M059J (cell line): ENCODE measurements at places on chromosomes 3 and 15.
A peak's percentile ranks its signal among the peaks of the same experiment; 100 is the strongest.

DNA sequence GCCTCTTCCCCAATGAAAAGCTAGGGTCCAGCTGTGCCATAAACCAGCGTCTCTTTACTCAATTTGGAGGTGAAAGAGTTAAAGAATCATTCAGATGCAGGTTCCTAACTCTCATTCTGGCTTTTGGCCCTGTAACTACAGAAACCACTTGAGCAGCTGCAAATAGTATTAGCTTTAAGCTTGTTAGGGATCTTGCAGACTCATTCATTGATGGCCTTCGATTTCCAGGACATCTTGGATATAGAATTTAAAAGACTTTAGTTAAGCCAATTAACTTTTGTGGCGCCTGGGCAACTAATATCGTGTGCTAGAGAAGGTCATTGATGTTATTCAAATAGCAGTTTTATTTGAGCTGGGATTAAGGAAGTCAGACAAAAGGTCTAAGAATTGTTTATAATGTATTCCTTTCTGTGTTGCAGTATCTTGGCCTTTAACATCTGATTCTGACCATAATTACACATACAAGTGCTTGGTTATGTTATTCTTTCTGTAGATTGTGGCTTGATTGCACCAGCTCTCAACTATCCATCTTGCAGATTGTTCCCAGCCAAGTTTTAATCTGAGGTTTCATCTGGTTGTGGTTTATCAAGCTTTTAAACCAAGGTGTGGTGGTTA lies 185.3 kb downstream of the CACNA2D3 start:
- DNase-seq: peak; percentile 21

DNA sequence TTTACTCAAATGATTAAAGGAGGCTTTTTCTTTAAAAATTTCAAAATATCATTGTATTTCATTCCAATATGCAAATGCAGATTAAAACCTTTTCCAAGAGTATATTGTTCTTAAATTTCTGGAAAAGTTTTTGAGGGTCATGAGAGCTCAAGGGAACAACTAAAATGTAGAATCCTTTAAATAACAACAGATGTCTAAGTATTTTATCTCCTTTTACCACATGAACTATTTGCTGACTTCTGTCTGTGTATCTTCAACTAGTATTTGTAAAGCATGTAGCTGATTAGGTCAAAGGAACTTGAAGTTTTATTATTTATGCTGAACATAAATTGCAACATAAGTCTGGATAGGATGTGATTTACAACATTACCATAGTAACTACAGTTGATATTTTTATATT lies 402.6 kb downstream of the CNTN6 start:
- DNase-seq: no peak

GRCh38 chr3:61715886-61716527 lies 154.6 kb downstream of the PTPRG start:
- no peak for DNase-seq

DNA sequence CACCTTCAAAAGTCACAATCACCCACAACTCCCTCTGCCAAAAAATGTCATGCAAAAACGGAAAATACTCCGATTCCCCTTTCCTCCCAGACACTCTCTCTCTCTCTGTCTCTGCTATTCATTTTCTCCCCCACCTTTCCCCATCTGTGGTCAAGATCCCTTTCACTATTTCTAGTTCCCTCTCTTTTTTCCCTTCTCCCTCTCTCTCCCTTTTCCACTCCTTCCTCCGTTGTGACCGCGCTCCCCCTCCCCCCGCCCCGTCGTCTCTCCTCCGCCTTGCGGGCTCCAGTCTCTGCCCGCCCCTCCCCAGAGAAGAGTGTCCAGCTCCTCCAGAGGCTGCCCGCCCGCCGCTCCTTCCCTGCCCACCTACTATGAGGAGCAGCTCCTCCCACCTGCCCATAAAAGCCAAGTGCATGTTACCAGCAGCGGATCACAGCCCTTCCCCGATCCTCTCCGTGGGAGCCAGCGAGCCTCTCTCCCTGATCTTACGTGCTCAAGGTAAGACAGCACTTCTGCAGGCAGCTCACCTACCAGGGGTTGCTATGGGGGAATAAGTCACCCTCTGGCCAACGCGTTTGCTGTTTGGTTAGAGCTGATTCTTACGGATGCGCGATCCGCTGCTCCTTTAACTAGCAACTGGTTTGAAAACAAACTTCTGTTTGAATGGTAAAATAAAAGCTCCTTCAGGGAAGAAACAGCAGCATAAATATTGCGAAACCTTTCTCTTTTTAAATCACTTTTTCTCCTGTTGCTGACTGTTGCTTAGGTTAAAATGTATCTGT lies at the start of gene COL8A1:
Gene COL8A1, plus strand, starts transcription at position 428 of the 782 bp plus-strand sequence. CDS start 152,089 bp downstream, outside the sequence.
- DNase-seq: peak; percentile 94

DNA sequence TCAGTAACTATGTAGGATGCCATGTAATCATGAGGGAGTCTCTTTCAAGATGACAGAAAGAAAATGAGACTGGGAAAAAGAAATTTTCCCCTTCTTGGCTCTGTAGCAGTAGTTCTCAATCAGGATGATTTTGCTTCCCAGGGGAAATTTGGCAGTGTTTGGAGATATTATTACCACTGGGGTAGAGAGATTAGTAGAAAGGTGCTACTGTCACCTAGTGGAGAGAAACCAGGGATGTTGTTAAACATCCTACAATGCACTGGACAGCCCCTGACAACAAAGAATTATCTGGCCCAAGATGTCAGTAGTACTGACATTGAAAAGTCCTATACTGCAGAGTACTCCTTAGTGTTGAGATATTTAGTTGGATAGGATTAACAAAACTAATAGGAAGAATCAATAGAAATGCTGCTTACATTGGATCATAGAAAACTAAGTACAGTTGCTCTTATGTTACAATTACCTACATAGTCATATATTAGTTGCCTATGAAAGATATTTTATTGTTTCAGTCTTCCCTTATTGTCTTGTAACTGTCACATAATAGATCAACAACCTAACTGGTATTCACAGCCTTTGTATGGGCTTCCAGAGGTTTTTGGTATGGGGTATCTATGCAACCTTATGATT lies 433.3 kb downstream of the RAP2B start:
- DNase-seq: peak; percentile 45

DNA sequence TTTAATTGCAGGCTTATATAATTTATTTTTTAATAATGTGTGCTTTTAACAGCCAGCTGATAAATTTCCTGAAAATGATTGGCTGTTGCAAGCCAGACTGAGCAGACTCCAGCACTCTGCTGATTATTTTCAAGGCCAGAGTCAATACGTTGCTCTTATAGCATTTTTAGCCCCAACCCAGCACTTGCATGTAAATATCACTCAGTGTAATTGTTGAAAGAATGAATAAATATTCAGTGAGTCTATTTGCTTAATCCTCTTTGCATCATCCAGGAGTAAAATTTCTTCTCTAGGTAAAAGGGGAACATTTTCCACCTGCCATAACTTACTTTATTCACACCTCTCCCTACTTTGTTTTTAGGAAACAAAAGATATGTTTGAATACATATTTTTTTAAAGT lies 2.9 kb downstream of the GABRR3 start:
- DNase-seq: no peak

DNA sequence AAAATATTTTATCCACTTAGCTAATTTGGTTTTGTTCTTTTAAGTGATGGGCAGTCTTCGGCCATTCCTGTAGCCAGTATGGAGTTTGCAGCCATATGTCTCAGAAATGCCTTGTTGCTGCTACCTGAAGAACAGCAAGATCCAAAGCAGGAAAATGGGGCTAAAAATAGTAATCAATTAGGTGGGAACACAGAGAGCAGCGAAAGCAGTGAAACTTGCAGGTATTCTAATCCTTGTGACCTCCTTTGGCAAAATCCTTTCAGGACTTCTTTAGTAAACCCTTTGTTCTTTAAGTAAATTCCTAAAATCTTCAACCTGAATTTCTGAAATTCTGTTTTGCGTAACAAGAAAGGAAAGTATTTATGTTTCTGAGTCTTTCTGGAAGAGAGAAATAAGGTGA lies 49.8 kb downstream of the CNOT10 start:
- DNase-seq: no peak

GRCh38 chr3:32553459-32553858 lies 17.2 kb downstream of the DYNC1LI1 start:
- DNase-seq: no peak

- DNase-seq: peak; percentile 55
These were observed 111.7 kb downstream of the FOXB1 start for GRCh38 chr15:60115579-60116380.

DNA sequence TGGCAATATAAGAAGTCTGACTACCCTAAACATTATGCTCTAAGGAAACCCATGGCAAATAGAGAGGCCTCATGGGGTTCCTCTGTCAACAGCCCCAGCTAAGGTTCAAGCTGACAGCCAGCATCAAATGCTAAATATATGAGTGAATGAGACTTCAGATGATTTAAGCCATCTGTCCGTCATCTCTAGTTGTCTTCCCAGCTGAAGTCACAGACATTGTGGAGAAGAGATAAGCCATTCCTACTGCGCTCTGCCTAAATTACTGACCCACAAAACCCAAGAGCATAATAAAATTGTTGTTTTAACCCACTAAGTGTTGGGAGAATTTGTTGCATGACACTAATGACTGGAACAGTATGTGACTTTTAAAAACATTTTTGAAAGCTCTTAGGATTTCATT lies 87.3 kb upstream of the IGSF10 start:
- no peak for DNase-seq

GRCh38 chr15:64902863-64903262 lies 8.8 kb upstream of the ANKDD1A start:
- no peak for DNase-seq

GRCh38 chr3:175726228-175726627 lies 867.1 kb downstream of the NAALADL2 start:
- DNase-seq: peak; percentile 36

GRCh38 chr15:76342382-76343201 lies 6.0 kb downstream of the ISL2 start:
- no peak for DNase-seq

GRCh38 chr3:17724122-17724521 lies 18.3 kb downstream of the TBC1D5 start:
- no peak for DNase-seq

GRCh38 chr15:71329041-71329440 lies 213.8 kb downstream of the THSD4 start:
- DNase-seq: peak; percentile 28

DNA sequence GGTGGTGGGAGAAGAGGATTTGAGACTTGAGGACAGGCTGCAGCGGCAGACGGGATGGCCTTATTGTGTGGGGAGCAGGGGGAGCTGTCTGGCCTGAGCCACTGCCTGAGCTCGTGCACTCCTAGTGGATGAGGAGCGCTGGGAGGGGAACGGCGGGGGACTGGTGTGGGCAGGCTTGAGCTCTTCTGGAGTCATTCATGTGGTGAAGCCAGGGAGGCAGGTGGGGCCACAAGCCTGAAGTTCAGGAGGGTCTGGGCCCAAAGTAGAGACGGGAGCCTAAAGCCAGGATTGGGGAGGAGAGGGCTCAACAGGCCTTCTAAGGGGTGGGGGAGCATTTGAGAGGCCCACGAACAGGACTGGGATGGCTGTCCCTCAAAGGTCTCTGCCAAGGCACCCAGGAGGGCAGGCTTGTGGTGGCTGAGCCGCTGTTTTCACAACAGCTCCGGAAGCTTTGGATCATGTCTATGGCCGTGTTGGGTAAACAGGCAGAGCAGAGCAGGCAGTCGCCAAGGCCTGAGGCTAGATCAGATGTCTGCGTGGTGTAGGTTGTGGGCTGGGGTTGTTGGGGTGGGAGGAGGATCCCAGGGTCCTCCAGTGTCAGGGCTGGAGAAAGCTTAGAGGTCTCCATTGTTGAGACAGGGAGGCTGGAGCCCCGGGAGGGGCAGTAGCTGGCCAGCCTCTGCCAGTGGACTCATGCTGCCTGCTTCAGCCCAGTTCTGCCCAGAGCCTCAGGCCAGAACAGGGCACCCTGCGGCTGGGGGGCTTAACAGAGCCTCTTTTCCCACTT lies 8.2 kb downstream of the PRKCD start:
- DNase-seq: peak; percentile 32

DNA sequence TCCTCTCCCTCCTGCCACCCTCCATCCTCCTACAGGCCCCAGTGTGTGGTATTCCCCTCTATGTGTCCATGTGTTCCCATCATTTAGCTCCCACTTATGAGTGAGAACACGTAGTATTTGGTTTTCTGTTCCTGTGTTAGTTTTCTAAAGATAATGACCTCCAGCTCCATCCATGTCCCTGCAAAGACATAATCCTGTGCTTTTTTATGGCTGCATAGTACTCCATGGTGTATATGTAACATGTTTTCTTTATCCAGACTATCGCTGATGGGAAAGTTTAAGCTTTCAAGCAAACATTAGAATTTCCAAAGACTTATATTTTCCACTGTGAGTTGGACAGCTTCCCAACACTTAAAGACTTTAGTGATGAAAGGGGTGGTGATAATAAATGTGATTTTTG lies 105.9 kb upstream of the PIAS1 start:
- no peak for DNase-seq

- DNase-seq: no peak
These were observed 24.4 kb downstream of the NAA50 start for GRCh38 chr3:113721636-113722035.

DNA sequence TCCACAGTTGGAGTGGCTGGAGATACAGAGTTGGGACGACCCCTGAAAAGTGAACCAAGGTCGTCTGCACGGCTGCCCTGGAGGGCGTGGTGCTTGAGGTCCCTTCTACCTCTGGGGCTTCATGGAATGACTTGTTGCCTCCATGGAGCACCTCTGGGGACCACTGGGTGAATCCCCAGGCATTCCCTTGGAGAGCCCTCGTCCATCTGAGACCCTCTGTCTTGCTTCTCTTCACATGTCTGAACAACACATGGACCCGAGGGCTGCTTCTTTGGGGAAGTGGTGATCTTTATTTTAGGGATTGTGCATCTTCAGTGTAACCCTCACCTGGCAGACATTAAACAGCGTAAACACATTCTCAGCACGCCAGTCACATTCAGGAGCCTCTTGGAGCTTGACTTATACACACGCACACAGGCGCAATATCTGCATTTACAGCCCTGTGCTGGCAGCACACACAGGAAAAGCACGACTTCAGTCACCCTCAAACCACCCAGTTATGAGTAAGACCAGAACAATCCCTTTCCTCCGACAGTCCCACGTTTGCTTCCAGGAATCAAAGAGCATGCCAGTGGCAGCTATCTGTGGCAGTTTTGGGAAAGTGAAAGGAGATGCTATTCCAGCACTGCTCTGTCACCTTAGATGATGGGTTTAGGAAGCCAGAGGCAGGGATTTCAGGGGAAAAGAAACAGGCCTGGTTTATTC lies 12.6 kb downstream of the FAM107A start:
- peak; percentile 94 for DNase-seq

DNA sequence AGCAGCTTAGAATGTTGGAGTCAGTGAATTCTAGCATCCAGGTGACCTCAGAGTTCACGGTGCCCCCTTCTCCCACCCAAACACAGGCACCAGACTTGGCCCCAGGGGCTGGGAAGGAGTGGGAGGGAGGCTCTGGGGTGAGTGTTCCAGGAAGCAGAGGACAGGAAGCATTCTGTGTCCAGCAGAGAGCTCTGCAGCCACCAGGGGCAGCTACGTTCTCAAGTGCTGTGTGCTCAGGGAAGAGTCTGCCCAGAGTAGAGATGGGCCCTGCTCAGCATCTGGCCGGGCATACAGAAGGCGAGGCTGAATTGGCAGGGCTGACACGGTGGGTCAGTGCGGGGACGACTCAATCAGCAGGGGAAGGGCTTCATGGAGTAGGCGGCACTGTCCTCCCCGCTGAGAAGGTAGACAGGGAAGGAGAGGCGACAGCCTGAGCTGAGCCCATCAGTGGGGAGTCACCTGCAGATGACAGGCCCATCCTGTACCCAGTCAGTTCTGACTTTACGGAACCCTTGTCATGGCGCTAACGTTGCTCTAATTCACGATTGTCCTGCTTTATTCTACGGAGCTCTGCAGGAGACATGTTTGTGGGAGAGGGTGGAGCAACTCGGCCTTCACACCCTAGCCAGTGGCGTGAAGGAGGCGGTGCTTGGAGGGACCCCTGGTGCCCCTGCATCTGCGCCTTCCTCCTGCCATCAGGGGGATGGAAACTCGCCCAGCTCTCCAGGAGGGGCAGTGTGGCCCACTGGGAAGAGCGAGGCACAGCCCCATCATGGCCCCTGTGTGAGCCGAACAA lies 82.2 kb downstream of the C3orf70 start:
- peak; percentile 38 for DNase-seq
